Cardiac fibroblast (primary cell): ENCODE measurements at places on chromosomes 2 and 18.

GRCh38 chr18:12455496-12455895, 47.8 kb downstream of the PRELID3A start:
- DNase-seq = no peak

DNA sequence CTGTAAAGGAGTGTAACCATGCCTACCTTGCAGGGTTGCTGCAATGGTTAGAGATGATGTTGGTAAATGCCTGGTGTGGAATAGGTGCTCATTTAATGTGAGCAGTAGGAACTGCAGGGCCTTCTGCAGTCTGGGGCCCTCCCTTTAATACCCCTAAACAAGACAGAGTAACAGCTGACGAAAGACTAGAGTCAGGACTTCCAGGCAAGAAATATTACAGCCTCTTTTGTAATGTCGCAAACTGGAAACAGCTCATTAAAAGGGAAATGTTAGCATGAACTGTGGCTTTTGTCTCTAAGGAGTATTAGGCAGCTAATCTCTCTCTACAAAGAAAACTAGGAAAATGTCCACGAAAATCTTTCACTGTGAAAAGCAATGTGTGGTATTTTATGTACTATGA, 26.0 kb downstream of the MARCO start:
- DNase-seq = no peak

- DNase-seq = peak; percentile 73
Measured at GRCh38 chr2:238097988-238098871, 1.9 kb upstream of the ESPNL start.

GRCh38 chr18:9612215-9612830, 2.0 kb downstream of the PPP4R1 start:
- peak; percentile 64 for DNase-seq

DNA sequence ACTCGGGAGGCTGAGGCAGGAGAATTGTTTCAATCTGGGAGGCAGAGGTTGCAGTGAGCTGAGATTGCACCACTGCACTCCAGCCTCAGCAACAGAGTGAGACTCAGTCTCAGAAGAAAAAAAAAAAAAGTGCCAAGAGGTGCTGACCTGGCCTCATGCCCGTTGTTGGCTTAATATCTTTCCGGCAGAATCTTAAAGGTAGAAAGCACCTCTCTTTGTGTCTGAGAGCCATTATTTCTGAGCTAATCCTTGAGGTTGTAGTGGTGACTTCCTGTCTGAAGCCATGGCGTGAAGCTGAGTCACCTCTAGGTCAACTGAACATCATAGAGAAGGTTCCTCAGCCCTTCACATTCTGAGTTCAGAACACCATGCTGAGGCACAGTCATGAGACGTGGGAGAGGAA, 60.4 kb downstream of the WDSUB1 start:
- DNase-seq = peak; percentile 74

DNA sequence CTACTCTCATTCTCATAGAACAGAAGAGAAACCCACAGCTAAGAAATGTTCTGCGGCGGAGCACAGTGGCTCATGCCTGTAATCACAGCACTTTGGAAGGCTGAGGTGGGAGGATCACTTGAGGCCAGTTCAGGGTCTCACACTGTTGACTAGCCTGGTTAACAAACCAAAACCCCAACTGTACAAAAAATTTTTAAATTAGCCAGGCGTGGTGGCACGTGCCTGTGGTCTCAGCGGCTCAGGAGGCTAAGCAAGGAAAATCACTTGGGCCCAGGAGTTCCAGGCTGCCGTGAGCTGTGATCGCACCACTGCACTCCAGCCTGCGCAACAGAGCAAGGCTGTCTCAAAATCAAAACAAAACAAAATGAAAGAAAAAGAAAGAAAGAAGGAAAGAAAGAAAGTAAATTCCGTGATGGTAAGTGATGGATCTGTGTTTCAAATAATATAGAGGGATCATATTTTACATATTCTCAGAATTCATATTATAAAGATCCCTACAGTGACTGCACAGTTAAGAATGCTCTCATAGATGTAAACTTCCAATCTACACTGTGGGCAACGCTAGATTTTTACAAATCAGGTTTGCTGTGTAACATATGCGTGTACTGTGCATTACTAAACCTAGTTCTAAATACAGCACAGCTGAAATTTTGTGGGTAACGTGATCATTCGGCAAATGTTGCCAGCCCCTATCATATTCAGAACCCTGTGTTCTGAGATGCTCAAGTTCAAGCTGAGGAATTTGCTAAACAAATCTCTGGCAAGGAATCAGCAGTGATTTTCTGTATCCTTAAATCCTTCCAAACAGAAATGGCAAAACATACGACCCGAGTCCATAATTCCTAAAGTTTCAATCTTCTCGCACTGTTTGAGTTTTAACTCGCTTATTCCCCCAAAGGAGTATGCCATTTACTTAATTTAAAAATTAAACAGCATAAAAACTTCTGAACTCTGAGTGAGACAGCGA, 1.2 kb upstream of the RAB12 start:
- peak; percentile 38 for DNase-seq

DNA sequence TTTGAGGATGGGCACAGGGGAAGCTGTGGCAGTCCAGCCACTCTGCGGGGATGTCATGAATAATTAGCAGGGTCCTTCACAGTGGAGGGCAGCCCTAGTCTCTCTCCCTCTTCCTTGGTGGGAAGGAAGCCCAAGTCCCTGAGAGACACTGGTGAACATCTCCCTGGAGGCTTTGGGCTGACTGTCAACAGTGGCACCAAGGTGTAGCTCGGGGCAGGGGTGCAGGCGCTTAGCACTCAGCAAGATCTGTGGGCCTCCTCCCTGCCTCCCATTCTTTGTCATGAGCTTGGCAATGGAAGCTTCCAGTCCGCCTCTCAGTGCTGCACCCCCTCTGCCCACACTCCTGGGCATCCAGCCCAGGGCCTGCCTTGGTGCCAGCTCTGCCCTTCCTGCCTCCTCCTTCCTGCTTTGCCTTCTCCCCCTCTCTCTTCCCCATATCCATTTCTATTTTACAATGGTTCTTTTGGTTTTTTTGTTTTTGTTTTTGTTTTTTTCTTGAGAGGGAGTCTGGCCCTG, 59.4 kb downstream of the STEAP3 start:
- no peak for DNase-seq

GRCh38 chr2:176098366-176099158, 1.0 kb upstream of the HOXD12 start:
- DNase-seq = no peak

GRCh38 chr2:229873123-229873581, 48.7 kb downstream of the TRIP12 start:
- no peak for DNase-seq

DNA sequence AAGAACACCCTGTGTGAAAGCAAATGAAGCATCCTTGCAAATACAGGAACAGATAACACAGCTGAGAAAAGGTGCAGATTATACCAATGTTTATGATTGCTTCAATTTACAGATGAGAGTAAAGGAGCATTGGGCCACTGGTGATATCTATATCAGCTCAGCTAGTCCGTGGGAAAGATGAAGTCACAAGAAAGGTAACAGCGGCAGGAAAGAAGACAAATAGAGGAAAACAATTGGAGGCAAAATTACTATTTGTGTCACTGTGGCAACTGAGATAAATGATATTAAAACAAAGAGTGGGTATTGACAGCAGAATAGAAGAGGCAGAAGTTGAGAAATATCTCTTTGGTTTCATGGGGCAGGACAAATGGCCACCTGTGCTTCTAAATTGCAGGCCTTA, 121.2 kb upstream of the CAVIN2 start:
- no peak for DNase-seq

DNA sequence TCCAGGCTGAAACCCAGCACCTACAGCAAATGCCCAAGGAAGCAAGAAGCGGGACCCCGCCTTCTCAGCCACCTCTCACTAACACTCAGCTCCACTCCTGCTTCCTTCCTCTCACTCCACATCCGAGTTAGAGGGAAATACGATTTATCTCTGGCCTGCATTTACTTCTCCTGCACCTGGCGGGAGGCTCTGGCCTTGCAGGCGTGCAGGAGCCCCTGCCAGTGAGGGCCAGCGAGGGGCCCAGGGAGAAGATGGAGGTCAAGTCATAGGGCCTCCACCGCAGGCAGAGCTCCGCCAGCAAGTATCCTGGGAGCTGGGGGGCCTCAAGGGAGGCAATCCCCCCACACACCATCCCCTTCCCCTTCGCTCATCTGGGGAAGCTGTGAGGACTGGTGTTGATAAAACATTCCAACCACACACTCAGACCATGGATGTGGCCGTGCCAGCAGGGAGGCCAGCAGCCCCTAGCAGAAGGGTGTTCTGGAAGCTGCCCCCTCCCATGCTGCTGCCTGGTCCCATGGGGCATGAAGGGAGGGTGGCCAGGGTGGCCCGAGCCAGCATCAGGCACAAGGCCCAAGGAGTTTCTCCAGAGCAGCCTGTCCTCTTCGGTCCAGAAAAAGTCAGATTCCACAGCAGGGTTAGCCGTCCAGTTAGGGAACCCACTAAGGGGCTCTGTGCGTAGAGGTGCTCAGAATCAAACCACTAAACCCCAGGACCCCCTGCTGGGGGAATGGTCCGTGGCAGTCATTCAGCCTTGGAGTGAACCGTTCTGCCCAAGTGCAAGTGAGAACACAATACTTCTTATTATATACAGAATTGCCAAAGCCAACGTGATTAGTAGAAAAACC, 91.2 kb downstream of the HDAC4 start:
- no peak for DNase-seq

DNA sequence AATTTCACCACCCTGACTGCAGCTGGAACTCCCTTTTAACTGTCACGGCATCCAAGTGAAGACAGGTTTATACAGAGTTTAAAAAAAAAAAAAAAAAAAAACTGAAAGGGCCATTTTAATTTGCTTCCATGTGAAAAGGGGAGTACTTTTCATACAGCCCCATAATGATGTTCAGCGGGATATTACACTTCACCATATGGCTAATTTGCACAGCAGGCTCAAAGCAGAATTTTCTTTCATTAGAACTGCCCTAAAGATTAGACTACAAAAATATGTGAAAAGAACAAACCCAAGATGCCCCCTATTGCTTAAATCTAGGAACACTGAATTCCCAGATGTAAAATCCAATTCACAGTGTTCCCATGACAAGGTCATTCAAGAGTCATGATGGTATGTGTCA, 301.8 kb downstream of the EXOC6B start:
- DNase-seq = no peak

GRCh38 chr2:185374878-185375277, 363.7 kb upstream of the FSIP2 start:
- DNase-seq = no peak

DNA sequence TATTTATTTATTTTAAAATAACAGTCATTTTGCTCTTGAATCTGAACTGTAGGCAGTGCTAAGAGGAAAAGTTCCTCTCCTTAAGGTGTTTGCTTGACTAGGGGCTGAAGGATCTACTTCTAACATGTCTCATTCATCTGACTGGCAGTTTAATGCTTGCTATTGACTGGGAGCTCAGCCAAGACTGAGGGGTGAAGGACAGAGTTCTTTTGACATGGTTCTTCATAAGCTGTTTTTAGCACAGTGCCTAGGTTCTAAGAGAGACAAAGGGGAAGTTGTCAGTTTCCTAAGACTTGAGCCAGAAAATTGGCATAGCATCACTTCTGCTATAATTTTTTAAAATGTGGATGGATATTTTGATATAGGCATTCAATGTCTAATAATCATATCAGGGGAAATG, 73.0 kb downstream of the COMMD1 start:
- DNase-seq = no peak

DNA sequence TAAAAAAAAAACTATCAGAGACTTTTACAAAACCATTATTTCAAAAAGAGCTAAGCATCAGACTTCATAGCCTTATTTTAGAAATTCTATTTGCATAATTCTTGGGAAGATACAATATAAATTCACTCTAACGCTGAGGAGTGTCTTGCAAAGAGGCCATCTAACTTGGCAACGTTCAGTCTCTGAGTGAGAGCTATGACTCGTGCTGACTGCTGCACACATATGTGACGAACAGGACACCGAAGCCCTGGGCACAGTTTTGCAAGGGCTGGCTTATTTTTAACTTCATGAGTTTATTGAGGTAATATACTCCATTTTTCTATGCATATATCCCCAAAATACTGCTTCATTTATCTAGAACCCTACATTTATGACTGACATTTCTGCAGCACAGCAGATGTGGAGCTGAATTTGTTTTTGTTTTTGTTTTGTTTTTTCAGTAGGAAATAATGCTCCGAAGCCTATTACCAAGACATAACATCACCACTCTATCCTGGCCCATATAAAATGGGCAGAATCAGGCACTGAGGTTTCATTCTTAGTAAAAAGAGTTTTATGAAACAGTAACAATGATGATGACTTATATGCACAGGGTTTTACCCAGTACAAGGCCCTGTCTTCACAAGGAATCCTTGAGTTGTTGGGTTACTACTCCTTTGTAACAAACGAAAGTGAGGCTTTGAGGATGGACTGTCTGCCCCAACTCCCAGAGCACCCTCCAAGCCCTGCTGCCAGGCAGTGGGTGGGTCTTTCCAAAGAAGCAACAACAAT, 68.3 kb downstream of the CRACDL start:
- DNase-seq = peak; percentile 46

DNA sequence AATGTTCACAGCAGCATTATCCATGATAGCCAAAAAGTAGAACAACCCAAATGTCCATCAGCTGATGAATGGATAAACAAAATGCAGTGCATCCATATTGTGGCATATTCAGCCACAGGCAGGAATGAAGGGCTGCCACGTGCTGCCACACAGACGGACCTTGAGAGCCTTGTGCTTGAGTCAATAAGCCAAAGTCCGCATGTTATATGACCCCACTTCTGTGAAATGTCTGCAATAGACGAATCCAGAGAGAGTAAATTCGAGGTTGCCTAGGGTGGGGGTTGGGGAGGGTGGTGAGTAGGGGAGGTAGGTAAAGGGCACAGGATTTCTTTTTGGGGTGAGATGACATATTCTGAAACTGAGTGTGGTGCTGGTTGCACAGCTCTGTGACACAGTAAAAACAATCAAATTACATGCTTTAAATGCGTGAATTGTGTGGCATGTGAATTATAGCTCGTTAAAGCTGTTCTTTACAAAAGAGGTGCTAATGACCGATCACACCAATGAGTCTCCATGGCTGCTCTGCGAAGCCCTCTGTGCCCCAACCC, 38.9 kb upstream of the LDLRAD4 start:
- DNase-seq = no peak

DNA sequence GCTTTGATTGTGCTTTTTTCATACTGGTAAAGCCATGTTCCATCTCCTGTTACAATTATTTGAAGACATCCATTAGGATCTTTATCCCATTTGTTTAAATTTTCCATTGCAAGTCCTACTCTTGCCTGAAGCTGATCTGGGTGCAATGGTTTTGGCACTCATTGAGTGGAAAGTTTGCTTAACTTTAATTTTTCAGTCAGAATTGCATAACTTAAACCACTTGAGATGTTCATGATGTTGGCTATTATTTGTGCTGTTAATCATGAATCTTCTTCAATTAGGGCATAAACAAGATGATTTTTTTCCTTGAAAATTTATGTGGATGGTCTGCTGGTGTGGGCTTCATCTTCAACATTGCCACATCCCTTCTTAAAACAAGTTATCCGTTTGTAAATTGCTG, 180.1 kb downstream of the ST6GAL2 start:
- DNase-seq = no peak

DNA sequence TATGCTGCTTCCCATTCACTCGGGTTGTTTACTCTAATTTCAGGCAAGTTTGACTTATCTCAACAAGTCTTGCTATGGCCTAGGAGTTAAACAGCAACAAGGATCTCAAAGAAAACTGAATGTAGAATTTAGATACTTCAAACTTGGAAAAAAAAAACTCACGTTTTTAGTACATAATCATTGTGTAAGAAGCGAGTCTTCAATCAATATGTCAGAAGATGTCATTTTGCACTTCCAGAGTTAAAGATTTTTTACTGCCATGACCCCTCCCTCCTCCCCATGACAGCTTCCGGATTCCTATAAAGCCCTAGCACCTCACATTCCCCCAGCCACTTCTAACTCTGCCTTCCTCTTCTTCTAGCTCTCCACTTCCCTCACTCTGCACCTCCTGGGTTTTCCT, 133.4 kb downstream of the SS18 start:
- DNase-seq = no peak

- DNase-seq = no peak
Measured at GRCh38 chr2:128791985-128792320, 473.3 kb upstream of the HS6ST1 start.
